Brain pericyte (primary cell): ENCODE measurements at places on chromosomes 16 and 17.

DNA sequence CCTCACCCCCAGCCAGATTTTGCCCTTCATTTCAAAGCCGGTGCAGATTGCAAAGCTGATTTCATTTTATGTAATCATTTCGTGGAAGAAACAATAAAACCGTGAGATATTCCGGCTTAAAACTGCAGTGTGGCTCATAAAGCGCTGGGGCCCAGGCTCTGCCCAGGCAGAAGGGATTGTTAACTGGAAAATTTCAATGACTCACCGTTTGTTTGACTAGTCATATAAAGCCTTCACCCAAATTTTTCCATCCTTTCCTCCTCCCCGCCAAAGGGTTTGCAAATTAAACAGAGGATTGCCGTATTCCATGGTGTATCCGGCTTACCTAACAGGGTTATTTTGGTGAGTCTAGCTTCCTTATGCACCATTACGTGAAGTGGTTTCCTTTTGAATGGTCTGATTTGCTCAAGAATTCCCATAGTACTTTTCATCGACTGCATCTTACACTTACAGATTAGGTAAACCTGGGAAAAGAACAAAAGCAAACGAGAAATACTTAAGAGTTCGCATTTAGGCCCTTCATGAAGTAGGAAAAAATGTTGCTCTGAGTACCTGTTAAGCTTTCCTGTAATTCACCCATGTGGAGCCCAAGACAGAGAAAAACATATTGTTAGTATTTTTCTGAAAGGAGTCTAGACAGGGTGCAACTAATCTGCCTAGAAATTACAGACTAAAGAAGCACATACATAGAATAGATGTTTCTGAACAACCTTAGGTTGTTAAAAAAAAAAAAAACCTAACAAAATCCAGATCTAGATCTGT lies 949 bp upstream of the GSPT1 start:
- DNase-seq, result no peak

GRCh38 chr17:42179911-42180410 lies 981 bp downstream of the KCNH4 start:
- no peak for DNase-seq

- DNase-seq, result no peak
Measured at GRCh38 chr17:7885367-7886226, 3.0 kb upstream of the CHD3 start.

DNA sequence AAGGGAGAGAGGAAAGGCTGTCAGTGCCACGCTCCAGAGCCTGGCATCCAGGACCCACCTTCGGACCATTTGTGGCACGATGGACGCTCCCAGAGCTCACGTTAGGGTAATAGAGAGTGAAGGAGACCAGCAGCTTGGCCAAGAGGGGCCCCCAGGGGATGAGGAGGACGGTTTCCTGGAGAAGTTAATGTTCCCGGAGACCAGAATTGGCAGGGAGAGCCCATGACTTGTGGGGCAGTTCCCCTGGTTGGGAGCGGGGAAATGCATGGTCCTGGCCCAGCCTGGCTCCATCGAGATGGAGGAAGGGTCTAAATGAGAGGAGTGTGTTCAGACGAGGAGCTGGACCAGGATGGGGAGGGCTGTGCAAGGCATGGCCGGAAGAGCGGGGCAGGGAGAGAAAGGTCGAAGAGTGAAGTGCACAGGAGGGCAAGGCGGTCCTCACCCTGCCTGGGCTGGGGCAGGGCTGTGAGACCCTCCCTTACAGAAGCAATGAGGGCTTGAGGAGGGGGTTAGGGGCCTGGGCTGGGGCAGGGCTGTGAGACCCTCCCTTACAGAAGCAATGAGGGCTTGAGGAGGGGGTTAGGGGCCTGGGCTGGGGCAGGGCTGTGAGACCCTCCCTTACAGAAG lies 2.9 kb upstream of the HIC1 start:
- DNase-seq, result no peak

- DNase-seq, result no peak
Measured at GRCh38 chr17:81925860-81926450, 1.6 kb downstream of the MAFG start.

- DNase-seq, result no peak
Measured at GRCh38 chr16:6897876-6898485, 434.7 kb upstream of the RBFOX1 start.

- no peak for DNase-seq
Measured at GRCh38 chr17:48317732-48318131, 112.3 kb downstream of the SKAP1 start.

DNA sequence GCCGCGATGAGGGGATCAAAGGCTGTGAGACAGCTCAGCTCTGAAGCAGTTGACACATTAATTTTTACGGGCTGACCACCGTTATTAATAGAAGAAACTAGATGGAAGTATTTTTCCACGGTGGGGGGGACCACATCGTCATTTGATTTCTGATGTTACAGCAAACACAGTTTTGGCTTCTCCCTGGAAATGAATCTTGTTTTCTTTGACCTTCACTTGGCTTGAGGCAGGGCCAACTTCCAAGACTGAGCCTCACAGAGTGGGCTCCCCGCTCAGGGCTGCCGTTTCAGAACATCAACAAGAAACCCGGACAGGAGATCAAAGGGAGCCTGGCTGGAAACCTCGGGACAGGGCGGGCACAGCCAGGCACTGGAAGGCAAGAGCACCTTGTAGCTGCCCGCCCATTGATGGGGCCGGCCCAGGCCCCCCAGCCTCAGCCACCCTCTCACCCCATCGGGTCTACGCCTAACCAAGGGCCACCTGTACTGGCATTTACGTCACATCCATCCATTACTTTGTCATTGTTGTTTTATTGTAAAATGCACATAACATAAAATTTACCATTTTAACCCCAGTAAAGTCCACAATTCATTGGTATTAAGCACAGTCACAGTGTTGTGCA lies 124.6 kb downstream of the C16orf95 start:
- DNase-seq, result no peak

DNA sequence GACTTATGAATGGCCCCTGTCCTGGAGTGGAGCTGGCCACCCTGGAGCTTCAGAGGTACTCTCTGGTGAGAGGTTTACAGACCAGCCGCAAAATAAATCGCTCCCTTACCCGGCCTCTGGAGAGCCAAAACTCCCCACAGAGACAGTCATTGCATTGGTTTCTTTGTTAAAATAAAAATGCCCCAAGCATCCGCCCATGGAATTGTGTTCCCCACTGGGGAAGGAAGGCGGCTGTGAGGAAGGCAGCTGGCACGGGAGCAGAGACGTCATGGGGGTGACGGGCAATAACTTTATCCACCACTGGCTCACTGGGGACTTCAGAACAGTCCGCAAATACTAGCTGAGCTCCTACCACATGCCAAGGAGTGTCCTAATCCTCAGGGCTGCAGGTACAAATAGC lies 266.2 kb upstream of the FOXF1 start:
- no peak for DNase-seq

DNA sequence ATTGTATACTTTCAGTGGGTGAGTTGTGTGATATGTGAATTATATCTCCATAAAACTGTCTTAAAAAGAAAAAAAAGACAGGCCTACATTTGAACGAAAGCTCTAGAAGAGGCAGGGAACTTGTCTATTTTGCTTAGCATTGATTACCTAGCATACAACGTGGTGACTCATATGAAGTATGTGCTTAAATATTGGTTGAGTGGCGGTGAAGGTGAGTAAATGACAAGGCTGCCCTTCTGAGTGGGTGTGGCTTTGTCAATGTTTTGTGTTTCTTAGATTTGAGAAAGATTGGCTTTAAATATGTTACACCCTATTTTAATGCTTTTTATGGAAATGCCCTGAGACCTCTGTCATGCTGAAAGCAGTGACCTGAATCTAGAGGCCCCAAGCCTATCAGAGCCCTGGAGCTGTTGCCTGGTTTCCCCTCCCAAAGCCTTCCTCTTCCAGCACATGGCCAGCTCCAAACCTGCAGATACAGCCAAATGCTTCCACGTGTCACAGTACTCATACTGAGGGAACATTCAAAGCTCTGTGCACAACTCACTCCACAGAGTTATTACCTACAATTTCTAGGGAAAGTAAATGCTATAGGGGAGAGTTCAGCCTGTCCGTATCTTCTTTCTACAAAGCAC lies 260.0 kb downstream of the PHKB start:
- DNase-seq, result no peak

GRCh38 chr17:8740486-8740885 lies 4.2 kb downstream of the CCDC42 start:
- no peak for DNase-seq

- no peak for DNase-seq
Measured at GRCh38 chr16:68374961-68375660, 64.3 kb downstream of the PRMT7 start.

DNA sequence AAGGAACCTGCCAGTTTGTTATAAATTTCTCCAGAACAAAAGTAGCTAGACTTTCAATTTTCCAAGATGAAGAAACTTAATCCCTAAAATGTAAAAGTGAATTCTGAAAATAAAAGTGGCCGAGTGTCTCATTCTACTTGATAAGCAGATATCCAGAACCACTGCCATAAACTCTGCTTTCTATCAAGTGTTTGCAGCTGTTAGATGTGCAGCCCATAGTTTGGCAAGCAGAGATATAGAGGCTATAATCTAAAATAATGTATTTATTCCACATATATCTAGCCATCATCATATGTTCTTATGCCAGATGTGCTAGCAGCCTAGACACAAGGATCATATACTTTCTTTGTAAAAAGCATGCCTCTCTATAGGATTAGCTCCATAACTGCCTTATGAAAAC lies 14.7 kb upstream of the FBXL20 start:
- no peak for DNase-seq

- DNase-seq, result no peak
Measured at GRCh38 chr17:64067657-64068056, 47.2 kb upstream of the ICAM2 start.

GRCh38 chr16:65559846-65560245 lies 438.0 kb upstream of the CDH11 start:
- no peak for DNase-seq

GRCh38 chr16:57679767-57680482 lies 11.8 kb downstream of the ADGRG3 start:
- DNase-seq, result no peak

- no peak for DNase-seq
Measured at GRCh38 chr16:7637446-7637845, 304.8 kb downstream of the RBFOX1 start.

DNA sequence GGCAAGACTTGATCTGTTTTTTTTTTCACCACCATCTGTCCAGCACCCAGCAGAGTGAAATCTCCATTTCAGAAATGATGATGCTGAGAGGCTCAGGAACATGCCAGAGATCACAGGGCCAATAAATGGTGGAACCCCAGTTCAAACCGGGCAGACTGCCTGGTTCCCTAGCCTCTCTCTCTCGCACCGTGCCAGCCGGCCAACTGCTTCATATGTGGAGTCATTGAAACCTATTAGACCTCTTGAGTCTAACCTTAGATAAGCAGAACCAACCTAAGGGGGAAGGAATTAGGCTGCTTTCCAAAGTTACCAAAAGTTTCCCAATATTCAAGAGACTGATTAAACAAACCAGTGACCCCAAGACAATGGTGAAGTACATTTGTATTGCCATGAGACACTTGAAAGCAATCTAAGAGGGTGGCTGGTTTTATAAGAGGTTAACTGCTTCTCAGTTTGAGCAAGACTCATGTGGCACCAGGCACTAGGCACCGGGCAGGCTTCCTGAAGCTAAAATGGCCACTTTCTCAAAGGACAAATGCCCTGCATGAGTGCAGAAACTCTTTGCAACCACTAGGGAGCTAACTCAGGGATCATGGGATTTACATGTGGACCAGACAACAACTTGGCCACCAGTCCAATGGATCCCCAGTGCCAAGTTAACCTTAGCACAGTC lies 18.4 kb downstream of the TOX3 start:
- DNase-seq, result no peak

DNA sequence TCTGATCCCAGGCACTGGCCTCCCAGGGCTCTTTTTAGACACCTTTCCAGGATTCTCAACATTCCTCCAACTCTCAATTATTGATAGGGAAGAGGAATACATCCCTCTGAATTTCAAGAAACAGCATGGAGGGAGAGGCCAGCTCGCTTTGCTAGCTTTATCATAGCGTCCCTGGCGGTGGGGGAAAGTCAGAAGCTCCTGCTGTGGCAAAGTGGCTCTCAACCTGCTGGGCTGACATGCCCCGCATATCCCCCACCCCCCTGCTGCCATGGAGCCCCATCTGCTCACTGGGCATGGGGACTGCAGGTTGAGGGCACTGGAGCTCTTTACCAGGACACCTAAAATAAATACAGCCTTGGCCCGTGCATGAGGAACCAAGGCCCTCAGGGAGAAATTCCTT lies 140.3 kb downstream of the SLC39A11 start:
- no peak for DNase-seq

DNA sequence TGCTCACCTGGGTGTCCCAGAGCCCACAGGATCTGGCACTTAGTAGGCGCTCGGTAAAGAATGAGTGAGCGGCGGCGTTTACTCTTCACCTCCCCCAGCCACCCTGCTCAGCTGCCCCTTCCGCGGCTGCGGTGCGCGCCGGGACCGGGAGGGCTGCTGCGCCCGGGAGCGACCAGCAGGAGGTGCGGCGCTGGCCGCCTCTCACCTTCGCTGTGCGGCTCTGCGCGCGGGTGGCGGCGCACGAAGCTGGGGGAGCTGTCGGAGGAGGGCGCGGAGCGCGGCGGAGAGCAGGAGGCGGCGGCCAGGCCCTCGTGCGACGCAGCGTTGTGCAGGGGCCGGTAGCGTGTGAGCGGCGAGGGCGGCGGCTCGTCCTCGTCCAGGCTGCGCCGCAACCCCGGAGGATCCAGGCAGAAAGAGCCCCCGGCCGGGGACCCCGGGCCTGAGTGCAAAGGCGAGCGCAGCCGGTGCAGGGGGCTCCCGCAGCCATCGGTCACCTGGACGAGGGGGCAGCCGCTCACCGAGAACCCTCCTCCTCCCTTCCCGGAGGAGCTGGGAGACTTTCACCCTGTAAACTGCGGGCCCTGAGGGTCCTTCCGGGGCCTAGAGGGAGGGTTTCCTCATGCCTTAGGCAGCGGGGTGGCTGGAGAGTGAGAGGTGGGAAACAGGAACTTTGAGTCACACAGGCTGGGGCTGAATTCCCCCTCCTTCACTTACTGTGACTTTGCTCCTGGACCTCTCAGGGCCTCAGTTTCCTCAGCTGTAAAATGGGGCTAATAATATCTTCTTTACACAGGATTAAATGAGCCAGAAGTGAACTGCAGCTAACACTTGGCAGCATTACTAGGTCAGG lies 12.5 kb downstream of the SAMD14 start:
- no peak for DNase-seq
